Stimulated activated CD4-positive, alpha-beta T cell treated with anti-CD3 and anti-CD28 coated beads, Interleukin-4, amount 100 ng/mL, for 1 hour (primary cell): ENCODE measurements at places on chromosomes 3 and 15.
A peak's percentile ranks its signal among the peaks of the same experiment; 100 is the strongest.

- no peak for DNase-seq
These were observed 54.7 kb upstream of the SMAD6 start for GRCh38 chr15:66647358-66647757.

- peak; percentile 32 for DNase-seq
These were observed 848 bp downstream of the SYNM start for GRCh38 chr15:99105514-99106341.

DNA sequence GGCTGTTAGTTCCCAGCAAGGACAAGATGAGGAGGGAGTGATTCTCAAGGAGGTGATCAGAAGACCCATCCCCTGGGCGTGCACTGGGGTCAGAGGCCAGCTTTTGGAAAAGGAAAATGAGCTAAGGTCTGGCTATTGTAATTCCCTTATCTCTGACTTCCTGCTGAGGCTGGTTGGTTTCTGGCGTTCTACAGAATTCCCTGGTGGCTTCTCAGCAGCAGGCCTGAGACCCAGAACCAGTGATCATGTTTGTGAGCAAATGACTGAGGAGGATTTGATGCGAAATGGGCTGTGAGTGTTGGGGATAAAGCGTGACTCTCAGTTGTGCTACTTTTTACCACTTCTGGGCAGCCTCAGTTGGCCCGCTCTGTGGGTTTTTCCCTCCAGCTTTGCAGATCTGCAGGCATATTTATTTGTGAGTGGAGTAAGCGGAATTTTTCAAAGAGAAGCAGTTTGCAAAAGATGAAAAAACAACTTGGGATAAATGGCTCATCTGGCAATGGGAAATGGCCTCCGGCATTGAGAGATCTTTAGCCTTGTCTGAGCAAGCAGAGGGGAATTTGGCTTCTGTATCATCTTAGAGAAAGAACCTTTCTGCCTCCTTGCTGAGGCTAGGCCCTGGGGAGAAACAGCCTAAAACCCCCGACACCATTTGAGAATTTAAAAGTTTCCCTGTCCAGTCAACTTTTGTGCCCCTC lies 102.7 kb downstream of the SLCO3A1 start:
- DNase-seq: no peak

DNA sequence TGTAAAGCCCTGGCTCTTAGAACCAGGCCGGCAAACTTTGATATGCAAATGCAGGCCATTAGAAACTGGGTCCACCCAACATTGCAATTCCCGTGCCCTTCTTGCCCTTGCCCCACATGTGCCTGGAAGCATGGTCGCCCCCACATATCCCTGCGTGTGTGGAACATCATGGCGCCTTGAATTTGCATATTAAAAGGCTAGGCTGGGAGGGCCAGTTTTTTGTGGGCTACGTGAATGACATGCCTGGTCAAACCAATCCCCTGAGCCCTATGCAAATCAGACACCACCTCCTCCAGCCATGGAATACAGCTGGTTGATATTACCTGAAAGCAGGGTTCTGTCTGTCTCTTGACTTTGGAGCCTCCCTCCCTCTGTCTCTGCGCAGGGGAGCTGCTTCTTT lies 58.7 kb upstream of the ARHGEF26 start:
- no peak for DNase-seq

- DNase-seq: no peak
These were observed 54.4 kb downstream of the ANXA2 start for GRCh38 chr15:60343221-60343970.

DNA sequence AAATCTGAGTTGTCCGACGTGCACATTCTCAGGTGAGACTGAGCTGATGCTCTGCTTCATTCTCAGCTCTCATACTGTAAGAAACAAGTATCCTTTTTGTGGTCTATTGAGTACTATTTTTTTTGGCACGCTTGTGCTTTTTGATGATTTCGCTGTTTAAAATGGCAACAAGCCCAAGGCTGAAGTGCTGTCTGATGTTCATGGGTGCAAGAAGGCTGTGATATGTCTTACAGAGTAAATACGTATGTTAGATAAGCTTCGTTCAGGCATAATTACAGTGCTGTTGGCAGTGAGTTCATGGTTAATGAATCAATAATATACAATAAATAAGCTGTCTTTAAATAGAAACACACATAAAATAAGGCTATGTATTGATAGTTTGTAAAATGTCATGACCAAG lies 27.2 kb downstream of the AQR start:
- DNase-seq: no peak

- no peak for DNase-seq
These were observed 35.3 kb downstream of the EFHB start for GRCh38 chr3:19898721-19899120.

- no peak for DNase-seq
These were observed 65.4 kb upstream of the XCR1 start for GRCh38 chr3:46092702-46093080.

- DNase-seq: no peak
These were observed 42.0 kb downstream of the BFSP2 start for GRCh38 chr3:133441867-133442270.

- DNase-seq: no peak
These were observed 170.9 kb downstream of the OXSM start for GRCh38 chr3:25960776-25961175.

DNA sequence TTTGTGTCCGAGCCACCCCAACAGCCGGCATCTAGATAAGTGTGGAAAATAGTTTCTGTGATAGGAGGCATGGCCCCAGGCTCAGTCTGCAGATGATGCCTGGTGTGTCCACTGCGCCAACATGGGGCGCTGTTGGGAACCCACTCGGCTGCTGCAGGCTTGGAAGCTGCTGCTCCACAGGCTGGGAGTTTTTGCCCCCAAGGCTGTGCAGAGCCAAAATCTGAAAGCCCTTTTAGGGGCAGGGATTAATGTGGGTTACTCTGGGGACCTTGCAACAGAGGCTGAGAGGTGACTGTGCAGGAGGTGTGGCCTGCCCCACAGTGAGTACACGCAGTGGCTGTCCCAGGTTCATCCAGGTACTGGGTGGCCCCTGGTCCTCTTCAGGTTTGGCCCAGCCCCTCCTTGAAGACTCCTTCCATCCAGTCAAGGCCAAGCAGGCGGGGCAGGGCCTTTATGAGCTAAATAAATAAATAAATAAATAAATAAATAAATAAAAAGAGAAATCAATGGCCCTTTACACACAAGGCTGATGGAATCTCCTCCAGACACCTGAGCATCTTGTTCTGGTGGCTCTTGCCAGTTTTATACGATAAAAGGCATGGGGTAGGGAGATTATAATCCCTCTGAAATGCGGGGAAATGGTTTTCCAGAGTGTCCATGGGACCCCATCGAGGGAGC lies 73.8 kb downstream of the AAGAB start:
- DNase-seq: no peak

- no peak for DNase-seq
These were observed 50.0 kb downstream of the ITPR1 start for GRCh38 chr3:4543110-4543509.

DNA sequence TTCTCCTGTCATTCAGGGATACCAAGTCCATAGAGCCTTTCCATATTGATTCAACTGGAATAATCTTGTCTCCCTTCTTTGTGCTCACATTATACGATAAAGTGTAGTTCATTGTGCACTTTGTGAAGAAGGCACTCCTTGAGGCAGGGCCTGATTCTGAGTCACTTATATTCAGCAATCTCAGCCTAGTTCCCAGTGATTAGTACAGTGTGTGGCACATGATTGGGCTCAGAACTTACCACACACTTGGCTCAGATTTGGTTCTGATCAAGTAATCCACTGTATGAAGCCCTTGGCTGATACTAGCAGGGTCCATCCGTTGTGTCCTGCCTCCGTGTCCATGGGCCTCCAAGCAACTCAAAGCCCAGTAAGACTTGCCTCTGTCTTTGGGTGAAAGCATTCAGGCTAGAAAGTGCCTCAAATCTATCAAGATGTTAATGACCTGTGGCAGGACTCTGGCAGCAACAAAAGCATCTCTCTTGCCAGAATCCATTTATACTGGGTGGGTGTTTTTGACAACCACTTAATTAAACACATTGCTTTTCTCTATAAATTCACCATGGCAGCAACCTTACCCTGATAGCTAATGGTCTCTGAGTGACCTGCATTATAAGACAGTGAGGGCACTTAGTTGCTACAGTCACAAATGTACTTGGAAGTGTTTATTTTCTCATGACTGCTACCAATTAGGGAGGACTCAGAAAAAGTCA lies 51.3 kb downstream of the TPRG1 start:
- no peak for DNase-seq

DNA sequence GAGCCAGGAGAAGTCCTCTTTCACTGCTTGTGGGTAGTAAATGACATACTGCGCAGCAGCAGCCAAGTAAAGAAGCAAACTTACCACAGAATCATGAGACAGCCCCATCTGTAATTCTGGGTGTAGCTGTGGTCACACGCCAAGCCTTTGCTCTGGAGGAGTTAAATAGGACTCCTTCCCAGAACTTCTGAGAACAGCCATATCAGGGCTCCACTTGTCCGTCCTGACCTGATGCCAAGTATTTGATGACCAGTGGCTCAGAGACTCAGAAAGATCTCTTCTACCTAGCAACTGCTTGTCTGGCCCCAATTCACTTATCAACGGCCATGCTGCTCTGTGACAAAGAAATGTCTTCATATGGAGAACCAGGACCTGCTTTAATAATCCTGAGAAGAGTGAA lies 20.6 kb upstream of the GOLIM4 start:
- DNase-seq: no peak

DNA sequence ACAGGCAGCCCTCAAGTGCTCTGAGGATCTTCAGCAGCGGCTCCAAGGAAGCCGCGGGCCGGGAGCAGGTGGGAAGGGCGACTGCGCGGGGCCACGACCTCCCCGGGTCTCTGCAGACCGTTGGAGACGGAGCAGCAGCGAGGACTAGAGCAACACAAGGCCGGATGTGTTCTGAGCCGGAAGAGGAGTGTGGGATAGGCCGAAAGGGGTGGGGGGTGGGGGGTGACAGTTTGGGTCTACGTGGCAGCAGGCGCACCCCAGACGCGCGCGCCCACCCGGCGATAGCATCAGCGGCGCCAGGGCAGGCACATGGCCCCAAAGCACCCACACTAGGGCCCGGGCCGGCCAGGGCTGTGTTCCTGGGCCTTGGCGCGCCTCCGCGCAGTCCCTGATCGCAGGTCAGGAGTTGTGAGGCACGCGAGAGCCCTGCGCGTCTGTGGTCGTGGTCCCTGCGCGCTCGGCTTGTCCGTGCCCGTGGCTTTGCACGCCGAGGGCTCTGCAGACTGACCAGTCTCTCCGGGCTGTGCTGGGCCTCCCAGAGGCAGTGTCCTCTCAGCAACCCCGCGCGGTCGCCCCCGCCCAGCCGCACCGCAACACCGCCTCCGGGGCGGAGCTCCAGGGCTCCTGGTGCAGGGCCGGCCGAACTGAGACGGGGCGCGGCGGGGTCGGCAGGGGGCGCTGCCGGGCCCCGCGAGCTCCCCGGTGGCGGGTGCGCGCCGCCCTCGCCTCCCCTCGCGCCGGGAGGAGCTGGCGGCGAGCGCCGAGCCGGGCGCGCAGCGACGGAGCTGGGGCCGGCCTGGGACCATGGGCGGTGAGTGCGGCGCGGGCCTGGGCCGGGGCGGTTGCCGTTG lies at the start of gene PXYLP1:
Gene PXYLP1 (plus strand): TSS at position 725 of the 851 bp plus-strand sequence. CDS start 28,351 bp downstream, outside the sequence.
- peak; percentile 90 for DNase-seq

GRCh38 chr3:183268366-183268765 lies 15.3 kb downstream of the B3GNT5 start:
- DNase-seq: no peak

DNA sequence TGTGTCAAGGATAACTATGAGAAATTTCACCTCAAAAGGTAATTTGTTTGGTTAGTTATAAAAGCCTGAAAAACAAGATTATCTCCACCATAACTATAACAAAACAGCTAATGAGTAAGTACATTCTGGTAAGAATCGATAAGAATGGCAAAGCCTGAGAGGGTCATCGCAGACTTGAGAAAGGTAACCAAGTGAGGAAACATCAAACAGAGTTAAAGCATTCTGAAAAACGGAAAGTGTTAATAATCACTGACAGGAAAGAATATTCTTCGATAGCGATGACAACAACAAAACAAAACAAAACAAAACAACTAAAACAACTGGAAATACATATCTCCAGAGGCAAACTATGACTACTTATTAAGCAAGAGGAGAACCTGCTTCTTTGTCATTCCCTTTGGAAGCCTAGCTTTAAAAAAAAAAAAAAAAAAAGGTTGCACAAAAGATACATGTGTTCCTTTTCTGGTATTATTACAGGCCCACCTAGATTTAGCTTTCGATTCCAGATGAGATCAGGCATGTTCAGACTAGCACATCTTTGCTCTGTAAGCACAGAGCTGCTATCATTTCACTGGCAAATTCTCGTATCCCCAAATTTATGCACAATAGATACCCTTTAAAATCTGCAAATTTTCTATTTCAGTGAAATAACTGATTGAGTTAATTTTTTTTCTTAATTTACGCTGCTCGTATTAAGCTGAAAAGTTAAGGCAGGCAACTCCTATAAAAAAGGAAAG lies 155.6 kb downstream of the TIGIT start:
- no peak for DNase-seq

- DNase-seq: no peak
These were observed 1044.1 kb upstream of the NR2F2 start for GRCh38 chr15:95286352-95286880.

DNA sequence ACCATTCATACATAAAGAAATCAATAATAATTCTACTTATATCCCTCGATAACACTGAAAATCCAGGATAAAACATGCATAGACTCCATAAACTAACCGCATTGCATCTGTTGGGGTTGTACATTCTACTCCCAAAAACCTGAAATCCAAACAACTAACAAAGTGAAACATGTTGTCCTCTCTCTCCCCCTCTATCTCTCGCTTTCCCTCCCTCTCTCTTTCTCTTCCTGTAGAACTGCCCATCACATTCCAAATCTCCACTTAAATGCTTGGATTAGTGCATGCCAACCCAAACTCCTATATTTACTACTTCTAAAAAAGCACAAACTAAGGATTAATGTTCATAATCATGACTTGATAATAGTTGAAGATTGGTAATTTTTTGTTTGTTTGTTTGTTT lies 80.2 kb downstream of the MECOM start:
- DNase-seq: no peak

DNA sequence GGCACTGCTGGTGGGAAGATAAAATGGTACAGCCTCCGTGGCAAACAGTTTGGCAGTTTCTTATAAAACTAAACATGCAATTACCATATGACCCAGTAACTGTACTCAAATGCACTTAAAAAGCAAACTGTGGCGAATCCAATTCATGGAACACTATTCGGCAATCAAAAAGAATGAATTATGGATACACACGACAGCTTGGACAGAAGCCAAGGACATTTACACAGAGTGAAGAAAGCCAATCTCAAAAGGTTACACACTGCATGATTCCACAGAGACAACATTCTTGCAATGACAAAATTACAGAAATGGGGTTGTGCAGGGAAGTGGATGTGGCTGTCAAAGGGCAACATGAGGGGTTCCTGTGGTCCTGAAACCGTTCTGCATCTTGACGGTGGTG lies 122.1 kb upstream of the IQSEC1 start:
- DNase-seq: no peak

GRCh38 chr3:170522201-170522600 lies 63.7 kb downstream of the SLC7A14 start:
- no peak for DNase-seq

GRCh38 chr3:181486141-181486885 lies 225.4 kb upstream of the SOX2 start:
- DNase-seq: no peak

DNA sequence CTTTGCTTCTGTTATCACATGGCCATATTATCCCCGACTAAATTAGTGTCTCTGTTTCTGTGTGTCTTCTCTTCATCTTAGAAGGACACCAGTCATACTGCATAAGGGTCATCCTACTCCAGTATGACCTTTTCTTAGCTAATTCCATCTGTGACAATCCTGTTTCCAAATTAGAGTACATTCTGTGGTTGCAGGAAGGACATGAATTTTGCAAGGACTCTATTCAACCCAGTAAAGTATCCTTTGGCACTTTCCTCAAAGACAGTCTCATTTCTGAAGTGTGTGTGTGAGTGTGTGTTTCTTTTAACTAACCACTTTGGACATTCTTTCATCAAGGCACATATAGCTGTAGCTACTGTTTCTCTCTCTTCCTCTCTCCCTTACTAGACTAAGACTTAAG lies 15.2 kb upstream of the MME start:
- no peak for DNase-seq
